Heart right ventricle (tissue), 16 donors: ENCODE measurements at places on chromosomes 2 and 18. TPM values are rescaled to one million over a fixed set of nuclear protein-coding genes. Genes with fewer than 3 reads are reported as not detected.

MAL gene
- polyA plus RNA-seq = 9.1 TPM

CYB5A gene
- polyA plus RNA-seq = 40.4 TPM

ZBTB7C gene
- 0.49 TPM for polyA plus RNA-seq

SLC16A14 gene
- polyA plus RNA-seq = 0.87 TPM

GAREM2 gene
- 0.72 TPM for polyA plus RNA-seq

DGKD gene
- 62.5 TPM for polyA plus RNA-seq

MBP gene
- polyA plus RNA-seq = 11.5 TPM

MYO3B gene
- not detected for polyA plus RNA-seq

ERBB4 gene
- 1.4 TPM for polyA plus RNA-seq

GLB1L gene
- polyA plus RNA-seq = 2.1 TPM

MFF gene
- polyA plus RNA-seq = 80.6 TPM

TMEM169 gene
- polyA plus RNA-seq = 0.10 TPM

CCDC148 gene
- 0.07 TPM for polyA plus RNA-seq

SP140 gene
- polyA plus RNA-seq = 0.51 TPM

FN1 gene
- 72.7 TPM for polyA plus RNA-seq

RELCH gene
- 4.1 TPM for polyA plus RNA-seq

STK16 gene
- 26.7 TPM for polyA plus RNA-seq

DNPEP gene
- 68.5 TPM for polyA plus RNA-seq

TLX2 gene
- not detected for polyA plus RNA-seq

C2orf66 gene
- polyA plus RNA-seq = 0.03 TPM

FAM124B gene
- polyA plus RNA-seq = 3.1 TPM

DNAJC10 gene
- polyA plus RNA-seq = 17.3 TPM

SLC4A5 gene
- polyA plus RNA-seq = 2.3 TPM

POU3F3 gene
- 0.59 TPM for polyA plus RNA-seq

CNDP1 gene
- 0.12 TPM for polyA plus RNA-seq
